CD4-positive, alpha-beta T cell treated with Interleukin-6 at 100 ng/mL for 8 hours (primary cell): ENCODE measurements at places on chromosomes 13 and 19.

DNA sequence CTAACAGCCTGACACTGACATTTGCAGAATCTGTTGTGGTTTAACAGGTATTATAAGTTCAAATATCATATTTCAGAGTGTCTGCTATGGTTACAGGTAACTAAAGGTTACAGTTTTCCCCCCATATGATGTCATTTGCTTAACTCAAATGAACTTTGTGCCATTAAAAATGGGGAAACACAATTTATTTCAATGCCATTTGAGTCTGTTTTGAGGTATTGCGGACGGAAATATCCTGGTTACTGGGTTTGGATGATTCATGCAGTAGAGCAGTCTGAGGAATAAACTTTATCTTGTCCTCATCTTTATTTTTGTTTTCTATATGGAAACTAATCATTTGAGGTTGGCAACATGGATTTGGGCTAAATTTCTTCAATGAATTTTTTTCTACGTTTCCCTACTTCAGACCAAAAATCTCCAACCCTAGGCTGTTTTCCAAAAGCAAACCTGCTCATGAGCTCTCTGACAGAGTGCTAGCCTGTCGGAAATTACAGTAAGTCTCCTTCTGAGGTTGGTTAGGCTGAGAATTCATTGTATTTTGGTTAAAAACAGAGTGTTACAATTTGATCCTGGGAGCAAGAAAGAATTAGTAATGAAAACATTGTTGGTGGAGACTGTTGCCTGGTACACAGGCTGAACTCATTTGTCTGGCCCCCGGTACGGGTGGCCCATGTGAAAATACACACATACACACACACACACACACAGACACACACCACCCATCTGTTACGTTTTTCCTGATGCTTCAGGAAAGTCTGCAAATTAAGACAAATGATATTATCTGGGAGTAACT, 66.1 kb downstream of the AKAP11 start:
- no peak for DNase-seq

- DNase-seq: no peak
These were observed 2.0 kb downstream of the POU2F2 start for GRCh38 chr19:42130254-42130573.

- no peak for DNase-seq
These were observed 4.4 kb downstream of the GADD45GIP1 start for GRCh38 chr19:12952488-12953137.

DNA sequence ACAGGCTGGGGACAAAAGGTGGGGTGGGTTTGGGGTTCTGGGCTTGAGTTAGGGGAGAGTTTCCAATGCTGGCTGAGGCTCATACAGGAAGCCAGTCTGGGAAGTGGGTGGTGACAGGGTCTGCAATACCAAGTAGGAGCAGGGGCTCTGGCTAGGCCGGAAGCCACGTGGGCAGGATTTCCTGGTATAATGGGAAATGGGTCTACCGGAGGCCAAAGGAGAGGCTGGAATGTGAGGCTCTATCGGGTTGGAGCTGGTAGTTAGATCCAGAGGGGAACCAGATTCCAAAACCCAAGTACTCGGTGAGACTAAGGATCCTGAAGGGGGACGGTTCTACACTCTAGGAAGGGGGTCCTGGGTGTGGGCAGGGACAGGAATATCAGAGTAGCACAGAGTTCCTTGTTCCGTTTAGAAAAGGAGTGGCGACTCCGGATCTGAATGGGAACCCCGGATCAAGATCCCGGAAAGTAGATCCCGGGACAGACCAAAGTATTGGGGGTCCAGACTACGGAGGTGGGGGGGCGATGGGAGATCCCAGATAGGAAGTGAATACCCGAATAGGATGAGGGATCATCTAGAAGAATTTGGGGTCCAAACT, 802 bp downstream of the CDC37 start:
- DNase-seq: no peak

DNA sequence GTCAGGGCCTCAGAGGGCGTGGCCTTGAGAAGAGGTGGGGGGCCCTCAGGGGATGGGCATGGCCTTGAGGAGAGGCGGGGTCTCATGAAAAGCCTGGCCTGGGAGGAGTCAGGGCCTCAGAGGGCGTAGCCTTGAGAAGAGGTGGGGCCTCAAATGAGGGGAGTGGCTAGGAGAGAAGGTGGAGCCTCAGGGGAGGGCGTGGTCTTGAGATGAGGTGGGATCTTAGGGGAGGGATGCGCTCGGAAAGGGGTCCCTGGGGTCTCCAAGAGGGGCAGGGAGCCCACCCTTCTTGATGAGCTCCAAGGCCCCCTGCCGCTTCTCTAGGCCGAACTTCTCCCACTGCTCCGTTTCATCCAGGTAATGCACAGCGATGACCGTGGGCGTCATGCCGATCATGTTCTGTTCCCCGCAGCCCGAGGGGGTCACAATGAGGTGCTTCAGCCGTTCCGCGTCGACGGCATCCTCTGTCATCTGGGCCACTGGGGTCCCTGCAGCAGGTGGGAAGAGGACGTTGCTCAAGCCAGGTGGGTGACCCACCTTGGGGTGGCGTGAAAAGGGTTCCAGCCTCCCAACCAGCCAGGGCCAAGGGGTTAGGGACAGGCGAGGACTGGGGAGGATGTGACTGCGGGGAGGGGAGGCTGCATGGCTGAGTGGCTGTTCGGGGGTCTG, 24.3 kb upstream of the TNFSF14 start:
- DNase-seq: no peak

GRCh38 chr13:75352641-75353327, 129.2 kb downstream of the TBC1D4 start:
- DNase-seq: no peak

- DNase-seq: no peak
These were observed 31.6 kb upstream of the C1QTNF9 start for GRCh38 chr13:24277761-24278160.

- no peak for DNase-seq
These were observed 503.0 kb downstream of the LIG4 start for GRCh38 chr13:107712145-107712860.

DNA sequence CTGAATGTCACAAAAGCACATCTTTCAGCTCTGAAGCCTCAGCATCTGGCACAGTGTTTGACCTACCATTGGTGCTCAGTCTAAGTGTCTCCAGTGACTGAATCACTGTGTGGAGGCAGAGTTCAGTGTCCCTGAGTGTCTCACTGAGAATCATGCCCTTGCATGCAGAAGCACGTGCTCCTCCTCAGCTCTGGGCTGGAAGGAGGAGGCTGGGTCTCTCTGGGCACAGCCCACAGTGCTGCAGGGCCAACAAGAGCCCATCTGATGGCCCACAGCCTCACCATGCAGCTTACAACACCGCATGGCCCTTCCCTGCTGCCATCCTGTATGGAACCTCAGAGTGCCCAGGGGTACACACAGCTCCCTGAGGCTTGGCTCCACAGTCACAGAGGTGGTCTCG, 86.1 kb downstream of the TEX26 start:
- no peak for DNase-seq

DNA sequence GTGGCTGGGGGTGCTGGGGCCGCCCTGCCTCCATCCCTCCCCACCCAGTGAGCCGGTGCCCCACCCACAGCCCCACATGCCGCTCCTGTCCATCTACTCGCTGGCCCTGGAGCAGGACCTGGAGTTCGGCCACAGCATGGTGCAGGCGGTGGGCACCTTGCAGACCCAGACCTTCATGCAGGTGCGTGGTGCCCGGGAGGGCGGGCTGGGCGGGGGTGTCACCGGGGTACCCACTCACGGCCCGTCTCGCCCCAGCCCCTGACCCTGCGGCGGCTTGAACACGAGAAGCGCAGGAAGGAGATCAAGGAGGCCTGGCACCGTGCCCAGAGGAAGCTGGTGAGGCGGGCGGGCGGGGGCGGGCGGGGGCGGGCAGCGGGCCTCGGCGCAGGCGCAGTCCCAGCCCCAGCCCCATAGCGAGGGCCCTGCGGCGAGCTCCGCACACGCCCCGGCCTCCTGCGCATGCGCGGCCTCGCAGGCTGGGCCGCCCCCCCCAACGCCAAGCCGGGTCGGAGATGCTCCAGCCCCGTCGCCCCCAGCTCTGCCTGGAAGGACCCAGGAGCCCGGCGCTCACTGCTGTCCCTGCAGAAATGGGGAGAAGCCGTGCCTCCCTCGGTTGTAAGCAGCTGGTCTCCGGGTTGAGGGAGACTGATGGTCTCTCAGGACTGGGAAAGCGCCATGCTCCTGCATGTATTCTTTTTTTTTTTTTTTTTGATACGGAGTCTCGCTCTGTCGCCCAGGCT, 7.7 kb downstream of the ARHGAP45 start:
- peak; percentile 97 for DNase-seq

DNA sequence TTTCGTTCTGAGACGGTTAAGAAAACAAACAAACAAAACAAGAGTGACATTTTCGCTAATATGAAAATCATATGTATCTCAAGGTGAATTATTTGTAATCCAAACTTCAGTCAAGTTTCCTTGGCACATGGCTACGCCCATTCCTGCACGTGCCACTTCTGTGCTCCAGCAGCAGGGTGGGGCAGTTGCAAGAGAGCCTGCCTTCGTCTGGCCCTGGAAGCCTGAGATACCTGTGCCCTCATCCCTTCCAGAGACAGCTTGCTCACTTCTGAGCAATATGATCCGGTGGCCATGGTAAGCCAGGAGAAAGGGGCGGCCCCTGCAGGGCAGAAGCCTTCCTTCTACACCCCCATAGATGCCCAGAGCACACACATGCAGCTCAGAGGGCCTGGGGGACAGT, 22.1 kb downstream of the DPP9 start:
- no peak for DNase-seq

GRCh38 chr19:23403581-23404324, 8.5 kb upstream of the ZNF91 start:
- DNase-seq: no peak
